ENCODE measurements at places on chromosomes 12 and 14.

DNA sequence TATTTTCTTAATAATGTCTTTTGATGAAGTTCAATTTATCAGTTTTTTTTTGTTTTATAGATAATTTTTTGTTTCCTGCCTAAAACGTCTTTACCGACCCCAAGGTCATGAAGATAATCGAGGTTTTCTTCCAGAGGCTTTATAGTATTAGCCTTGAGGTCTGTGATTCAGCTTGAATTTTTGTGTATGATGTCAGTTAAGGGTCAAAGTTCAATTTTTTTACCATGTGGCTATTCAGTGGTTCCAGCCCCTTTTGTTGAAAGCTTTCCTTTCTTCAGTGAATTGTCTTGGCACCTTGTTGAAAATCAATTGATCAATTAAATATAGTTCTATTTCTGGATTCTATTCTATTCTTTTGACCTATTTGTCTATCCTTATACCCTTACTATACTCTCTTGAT is 3.2 kb upstream of the MGST1 start:
- no peak for DNase-seq

DNA sequence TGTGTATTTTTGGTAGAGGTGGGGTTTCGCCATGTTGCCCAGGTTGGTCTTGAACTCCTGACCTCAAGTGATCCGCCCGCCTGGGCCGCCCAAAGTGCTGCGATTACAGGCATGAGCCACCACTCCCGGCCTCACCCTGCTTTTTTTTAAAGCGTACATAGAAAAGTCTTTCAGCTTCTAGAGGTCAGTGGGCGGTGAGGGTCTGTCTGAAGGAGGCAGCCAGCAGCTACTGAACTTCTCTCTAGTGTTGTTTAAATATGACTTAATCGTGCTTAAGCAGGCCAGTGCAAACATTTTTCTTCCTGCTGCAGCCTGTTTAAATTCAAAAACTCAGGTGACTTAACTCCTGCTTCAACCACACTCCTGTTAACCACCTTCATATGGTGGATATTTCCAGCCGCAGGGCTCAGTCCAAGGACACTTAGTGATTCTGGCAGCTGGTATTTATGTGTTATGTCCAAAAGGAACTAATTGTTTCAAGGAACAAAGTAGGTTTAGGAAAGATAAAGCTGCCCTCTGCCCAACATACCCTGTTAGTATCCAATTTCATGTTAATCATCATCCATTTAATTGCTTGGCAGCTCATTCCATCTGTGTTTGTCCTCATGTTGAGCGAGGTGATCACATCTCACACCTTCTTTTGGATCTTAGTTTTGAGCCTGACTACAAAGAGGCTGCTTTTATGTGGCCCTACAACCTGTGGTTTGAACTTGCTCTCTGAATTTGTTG is 2.0 kb downstream of the PRKAB1 start:
- DNase-seq, result no peak

DNA sequence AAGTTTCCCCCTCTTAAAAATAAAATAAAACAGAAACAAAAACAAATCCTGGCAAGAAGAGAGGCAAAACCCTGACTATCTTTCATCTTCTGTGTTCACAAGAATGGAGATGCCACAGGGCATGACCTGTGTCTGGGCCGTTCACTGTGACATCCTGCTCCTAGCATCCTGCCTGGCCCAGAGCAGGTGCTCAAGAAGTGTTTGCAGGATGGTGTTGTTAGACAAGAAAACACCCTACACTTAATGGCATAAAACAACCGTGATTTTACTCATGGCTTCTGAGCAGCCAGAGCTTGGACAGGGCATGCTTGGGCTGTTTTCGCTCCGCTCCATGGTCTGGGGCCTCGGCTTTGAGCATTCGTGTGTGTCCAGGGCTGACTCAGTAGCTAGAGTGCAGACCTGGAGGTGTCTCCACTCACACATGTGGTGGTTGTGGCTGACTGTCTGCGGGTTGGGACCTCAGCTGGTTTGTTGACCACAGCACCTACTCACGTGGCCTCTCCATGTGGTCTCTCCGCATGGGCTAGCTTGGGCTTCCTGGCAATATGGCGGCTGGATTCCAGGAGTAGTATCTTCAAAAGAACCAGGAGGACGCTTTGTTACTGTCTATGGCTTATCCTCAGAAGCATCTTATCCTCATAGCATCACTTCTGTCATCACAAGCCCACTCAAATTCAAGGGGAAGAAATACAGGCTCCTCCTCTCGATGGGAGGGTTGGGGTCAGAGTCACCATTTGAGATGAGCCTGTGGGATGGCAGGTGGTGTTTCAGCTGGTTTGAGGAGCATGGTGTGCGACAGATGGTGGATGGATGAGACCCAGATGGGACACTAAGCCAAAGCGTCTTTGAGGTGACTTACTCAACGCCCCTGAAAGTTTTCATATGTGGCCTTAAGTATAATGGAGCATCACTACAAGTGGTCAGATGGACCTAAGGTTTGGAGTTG is 33.2 kb upstream of the FZD10 start:
- DNase-seq, result no peak

GRCh38 chr12:116050275-116050674 is 227.2 kb downstream of the MED13L start:
- no peak for DNase-seq

GRCh38 chr12:102542816-102543440 is 62.6 kb upstream of the IGF1 start:
- no peak for DNase-seq

DNA sequence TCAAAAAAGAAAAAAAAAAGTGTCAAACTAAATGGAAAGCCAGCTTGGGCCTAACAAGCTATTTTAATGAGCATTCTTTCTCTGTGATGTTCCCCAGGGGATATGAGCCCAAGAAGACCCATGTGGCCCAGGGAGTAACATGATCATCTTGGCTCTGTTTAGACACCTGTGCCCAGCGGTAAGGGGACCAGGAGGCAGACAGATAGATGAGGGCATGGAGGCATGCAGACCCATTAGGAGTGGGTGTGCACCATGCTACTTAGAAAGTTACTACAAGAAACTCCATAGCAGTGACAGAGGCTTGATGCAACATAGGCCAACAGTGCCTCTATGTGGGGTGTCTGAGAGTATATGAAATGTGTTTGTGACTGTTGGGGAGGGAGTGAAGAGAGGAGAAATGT is 3.1 kb upstream of the CREBL2 start:
- DNase-seq, result no peak

DNA sequence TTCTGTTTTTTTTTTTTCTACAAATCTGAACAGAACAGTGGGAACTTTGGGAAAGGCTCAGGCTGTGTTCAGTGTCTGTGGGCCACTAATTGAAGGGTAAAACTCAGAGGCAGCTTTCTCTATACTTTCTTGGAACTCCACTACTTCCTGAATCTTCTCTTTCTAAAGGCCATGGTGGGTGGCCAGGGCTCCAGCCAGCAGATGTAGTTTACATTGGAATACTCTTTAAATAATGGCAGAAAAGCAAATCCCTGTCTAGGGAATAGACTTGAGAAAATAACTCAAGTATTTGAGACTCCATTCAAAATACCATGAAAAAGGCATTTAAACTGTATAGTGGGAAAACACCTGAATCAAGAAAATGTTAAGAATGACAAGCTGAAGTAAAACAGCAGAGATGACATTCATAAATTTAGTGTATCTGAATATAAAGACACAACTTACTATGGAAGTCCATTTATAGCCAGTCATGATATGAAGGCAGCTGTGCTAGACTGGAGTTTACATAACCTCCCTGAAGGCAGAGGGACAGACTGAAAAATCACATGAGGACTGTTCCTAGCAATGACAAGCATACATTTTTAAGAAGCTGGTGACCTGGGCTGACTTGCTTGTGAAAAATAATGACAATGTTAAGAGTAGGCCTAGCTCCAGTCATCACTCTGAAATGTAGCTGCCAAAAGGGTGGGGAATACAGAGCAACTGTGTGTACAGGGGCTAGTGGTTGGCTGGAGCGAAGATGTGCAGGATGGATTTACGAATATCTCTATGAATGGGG is 168.6 kb downstream of the STXBP6 start:
- DNase-seq, result no peak

DNA sequence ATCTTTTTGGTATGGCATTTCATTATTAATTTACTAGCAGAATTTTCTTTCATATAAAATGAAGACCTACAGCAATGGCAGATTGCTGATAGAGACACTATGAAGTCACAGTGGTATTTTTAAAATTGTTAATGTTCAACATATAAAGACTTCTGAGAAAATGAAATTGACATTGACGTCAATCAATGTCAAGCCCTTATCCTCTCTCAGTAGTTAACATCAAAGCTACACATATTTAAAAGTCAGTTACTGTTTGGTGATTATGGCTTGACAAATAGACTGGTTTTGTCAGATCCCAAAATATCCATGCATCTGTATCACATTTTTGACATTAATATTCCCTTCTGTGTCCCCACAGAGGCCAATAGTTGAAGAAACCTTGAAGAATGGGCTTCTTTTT is 1069.1 kb upstream of the SEL1L start:
- DNase-seq, result no peak

DNA sequence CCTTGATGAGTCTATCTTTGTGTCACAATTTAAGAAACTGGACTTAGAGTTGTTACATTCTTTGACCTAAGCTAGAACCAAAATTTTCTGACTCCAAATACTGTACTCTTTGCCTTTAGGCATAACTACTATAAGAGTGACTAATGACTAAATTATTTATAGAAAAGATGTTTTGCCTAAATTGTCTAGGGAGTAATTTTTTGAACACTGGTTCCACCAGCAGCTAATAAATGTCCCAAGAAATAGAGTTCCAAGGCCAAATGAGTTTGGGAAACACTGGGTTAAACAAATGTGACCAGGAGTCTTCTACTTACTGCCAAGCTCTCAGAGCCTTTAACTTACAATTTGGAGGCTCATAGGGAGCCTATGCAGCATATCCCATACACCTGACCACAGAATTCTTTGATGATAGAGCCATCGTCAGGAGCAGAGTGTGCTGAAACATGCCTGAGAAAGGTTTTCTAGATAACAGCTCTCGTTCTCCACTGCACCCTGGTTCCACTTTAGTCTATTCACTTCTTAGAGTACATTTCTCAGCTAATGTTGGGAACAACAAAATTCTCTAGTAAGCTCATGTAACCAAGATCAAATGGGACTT is 215.9 kb upstream of the HMGA2 start:
- no peak for DNase-seq

- no peak for DNase-seq
Observed at GRCh38 chr12:38149395-38150073, 167.0 kb upstream of the ALG10B start.

- DNase-seq, result no peak
Observed at GRCh38 chr14:104930526-104931303, 6.0 kb downstream of the PLD4 start.

- no peak for DNase-seq
Observed at GRCh38 chr12:132686825-132687210, 324 bp downstream of the POLE start.

- no peak for DNase-seq
Observed at GRCh38 chr12:32030676-32031075, 71.5 kb downstream of the RESF1 start.

GRCh38 chr12:106304001-106304421 is 1.5 kb downstream of the TCP11L2 start:
- no peak for DNase-seq

- no peak for DNase-seq
Observed at GRCh38 chr14:35952584-35952983, 126.4 kb downstream of the BRMS1L start.

DNA sequence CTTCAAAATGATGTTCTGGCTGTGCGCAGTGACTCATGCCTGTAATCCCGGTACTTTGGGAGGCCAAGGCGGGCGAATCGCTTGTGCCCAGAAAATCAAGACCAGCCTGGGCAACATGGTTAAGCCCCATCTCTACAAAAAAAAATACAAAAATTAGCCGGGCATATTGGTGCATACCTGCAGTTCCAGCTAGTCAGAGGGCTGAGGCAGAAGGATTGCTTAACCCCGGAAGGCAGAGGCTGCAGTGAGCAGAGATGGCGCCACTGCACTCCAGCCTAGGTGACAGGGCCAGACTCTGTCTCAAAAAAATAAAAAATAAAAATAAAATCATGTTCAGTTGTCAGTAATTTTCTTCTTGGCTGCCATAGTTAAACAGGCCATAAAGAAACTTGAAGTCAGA is 245.9 kb upstream of the USP15 start:
- DNase-seq, result no peak

- DNase-seq, result no peak
Observed at GRCh38 chr12:122790393-122791075, 16.2 kb downstream of the CCDC62 start.

- no peak for DNase-seq
Observed at GRCh38 chr12:75657831-75658230, 146.4 kb upstream of the KRR1 start.

- DNase-seq, result no peak
Observed at GRCh38 chr12:44031472-44032185, 195.7 kb downstream of the TMEM117 start.

DNA sequence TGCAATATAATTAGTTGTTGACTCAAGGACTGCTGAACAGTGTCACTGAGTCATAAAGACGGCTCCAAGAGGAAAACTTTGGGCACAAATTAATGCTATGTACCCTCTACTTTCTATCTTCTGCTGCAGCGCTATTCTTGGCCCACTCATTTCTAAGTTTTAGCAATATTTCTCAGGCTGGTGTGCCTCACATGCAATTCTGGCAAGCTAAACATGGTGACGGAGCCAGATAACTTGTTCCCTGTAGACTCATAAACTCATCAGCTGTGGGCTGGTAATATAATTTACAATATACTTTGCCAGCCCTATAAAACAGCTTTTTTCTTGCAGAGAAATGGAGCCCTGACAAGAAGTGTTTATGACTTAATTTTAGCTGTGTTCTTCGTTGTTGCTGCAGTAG is 615.1 kb downstream of the NRXN3 start:
- no peak for DNase-seq

DNA sequence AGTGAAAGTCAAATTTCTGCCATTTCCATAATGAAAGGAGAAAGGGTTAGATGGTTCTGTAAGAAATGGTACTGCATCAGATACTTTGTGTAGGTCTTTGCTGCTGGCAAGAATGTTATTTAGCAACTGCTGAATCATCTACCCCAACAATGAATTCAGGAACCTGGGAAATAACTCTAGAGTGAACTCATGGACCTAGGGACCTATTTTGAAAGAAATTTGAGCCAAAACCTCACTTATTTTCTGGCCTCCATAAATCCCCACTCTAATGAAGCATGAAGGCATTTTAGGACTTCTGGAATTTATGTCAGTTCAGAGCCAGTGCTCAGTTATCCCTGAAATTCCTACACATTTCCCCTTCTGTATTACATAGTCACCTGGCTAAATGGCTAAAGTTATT is 50.9 kb upstream of the CPNE8 start:
- DNase-seq, result no peak

DNA sequence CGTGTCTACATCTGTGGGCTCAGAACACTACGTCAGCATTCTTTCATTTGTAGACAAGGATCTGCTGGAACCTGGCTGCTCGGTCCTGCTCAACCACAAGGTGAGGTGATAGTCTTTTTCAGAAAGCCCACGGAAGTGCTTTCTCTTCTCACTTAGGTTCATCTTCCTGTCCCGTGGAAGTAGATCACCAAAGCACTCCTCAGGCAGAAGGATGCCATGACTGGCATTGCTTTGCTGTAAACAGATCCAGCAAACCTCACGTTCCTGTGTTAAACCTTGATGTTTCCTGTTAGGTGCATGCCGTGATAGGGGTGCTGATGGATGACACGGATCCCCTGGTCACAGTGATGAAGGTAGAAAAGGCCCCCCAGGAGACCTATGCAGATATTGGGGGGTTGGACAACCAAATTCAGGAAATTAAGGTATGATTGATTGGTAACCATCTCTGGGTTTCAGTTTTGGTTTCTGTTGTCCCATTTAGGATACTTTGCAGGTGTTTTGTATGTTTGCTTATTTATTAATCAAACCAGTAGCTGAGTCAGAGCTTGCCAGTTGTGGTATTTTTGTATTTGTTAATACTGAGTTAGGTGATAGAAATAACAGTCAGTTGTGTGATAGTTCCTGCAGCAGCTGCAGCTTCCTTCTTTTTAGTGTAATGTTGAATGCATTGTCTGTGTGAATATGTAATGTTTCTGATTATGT is 7.5 kb downstream of the PSMC1 start:
- no peak for DNase-seq

Data from activated T-helper 1 cell treated with anti-CD3 and anti-CD28 coated beads, Interleukin-2, amount 50 U/mL, for 16 hours (primary cell).